CD8-positive, alpha-beta T cell (primary cell): ENCODE measurements at places on chromosomes 12 and 14.
A peak's percentile ranks its signal among the peaks of the same experiment; 100 is the strongest.

DNA sequence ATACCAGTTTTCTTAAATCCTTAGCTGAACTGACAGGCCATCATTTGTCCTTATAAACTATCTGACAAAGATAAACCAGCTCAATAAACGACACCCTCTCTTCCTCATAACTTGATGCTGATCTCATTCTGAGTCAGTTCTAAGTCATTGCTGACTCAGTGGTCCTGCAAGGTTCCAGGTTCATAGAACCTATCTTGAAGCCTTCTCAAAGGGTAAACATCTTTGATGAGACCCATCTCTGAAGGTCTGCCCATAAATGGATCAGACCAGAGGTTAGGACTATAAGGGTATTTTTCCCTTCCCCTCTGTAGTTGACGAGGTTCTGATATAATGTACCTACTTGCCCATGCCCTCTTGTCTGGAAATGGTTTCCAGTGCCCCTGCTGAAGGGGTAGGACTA lies 11.9 kb downstream of the NAA25 start:
- no peak for DNase-seq

- peak; percentile 55 for DNase-seq
These were observed at the start of gene JDP2 for GRCh38 chr14:75427482-75428229. Gene JDP2 (plus strand): TSS chr14:75428022. CDS start chr14:75437921, 9,899 bp downstream.

GRCh38 chr12:5377997-5378592 lies 53.8 kb upstream of the NTF3 start:
- DNase-seq: no peak

- no peak for DNase-seq
These were observed 110.6 kb downstream of the MYRFL start for GRCh38 chr12:69935651-69936100.

- DNase-seq: no peak
These were observed 270.7 kb upstream of the SSTR1 start for GRCh38 chr14:37936971-37937370.

- DNase-seq: no peak
These were observed 112.3 kb upstream of the NCOR2 start for GRCh38 chr12:124679533-124680371.

DNA sequence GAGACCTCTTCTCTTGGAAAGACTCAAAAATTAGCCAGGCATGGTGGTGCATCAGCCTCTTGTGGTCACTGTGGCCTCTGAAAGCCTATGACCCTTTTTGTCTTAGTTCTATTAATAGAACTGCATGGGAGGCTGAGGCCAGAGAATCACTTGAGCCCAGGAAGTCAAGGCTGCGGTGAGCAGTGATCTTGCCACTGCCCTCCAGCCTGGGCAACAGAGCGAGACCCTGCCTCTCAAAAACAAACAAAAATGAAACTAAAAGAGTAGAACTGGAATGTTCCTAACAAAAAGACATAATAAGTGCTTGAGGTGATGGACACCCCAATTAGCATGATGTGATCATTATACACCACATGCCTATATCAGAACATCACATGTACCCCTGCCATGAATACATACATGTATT lies 197.0 kb upstream of the EEA1 start:
- no peak for DNase-seq

DNA sequence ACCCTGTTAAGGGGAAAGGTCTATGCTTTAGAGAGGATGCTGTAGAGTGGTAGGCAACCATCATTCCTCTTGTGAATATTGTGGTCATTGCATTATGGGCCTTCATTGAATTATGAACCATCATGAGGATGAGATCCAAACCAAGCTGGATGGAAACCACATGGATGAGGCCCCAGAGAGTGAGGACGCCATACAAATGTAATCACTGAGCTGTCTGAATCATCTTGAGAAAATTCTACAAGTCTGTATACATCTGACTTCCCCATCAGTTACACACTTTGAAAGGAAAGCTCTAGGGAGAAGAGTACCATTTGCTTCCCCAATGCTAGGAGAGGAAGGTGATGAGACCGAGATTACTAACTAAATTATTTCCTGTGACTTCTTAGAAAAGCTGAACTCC lies 172.9 kb downstream of the CACNA1C start:
- DNase-seq: no peak

DNA sequence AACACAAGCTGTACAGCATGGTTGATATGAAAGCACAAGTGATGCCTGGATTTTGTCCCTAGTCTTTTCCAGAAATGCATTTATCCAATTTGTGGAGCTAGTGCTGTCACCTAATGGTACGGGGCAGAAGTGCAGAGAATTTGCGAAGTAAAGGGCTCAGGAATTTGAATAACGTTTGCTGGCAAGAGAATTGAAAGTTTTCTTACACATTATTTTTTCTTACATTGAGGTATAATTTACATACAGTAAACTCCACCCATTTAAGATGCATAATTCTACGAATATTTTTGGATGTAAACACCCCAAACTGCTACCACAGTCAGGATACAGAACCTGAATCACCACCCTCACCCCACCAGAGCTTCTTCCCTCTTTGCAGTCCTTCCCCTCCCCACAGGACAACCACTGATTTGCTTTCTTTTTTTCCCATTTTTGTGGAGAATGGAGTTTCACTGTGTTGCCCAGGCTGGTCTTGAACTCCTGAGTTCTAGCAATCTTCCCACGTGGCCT lies 3.5 kb downstream of the AICDA start:
- no peak for DNase-seq

DNA sequence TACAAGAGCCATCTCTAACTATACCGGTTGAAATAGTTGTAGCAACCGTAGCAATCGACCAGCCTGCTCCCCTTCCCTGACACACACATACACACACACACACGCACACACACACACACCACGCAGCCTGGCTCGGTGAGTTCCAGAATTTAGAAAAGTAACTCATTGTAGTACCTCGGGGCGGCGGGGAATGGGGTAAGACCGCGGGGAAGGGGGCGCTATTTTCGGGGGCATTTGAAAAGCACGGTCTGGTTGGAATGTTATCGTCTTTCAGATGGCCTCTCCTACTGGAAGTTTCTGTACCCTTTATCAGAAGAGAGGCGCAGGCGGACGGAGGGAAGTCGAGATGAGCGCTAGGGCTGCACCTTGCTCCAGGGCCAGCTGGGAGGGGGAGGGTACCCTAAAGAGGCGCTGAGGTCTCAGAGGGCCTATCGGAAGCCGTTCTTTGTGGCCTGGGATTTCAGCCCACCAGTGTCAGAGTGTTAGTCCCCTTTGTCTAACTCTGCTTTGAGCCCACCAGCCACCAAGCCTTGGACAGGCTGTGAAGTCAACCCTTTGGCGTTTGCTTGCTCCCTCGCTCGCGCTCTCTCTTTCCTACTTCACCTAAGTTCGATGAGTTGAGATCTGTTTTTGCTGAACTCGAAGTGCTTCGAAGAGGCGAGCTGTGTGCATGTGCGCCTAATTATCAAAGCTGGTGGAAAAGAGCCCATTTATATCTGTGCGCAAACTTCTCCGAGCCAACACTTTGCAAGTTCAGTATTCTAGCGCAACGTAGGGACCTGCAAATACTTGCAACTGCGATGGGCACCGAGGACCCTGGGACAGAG lies 837 bp downstream of the COL2A1 start:
- no peak for DNase-seq

DNA sequence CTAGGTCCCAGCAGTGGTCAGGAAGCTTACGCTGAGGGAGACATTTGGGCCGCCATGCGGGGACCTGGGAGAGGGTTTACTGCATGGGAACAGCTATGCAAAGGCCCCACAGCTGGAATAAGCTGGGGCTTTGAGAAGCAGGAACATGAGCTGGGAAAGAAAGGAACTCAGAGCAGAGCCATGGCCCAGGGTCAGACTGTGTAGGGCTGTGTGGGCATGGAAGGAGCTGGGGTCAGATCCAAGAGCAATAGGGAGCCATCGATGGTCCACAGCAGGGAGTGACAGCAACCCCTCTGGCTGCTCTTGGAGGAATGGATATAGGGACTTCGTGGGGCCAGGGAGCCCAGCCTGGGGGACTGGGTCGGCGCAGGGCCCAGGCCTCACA lies 151.6 kb downstream of the ADGRD1 start:
- DNase-seq: no peak

DNA sequence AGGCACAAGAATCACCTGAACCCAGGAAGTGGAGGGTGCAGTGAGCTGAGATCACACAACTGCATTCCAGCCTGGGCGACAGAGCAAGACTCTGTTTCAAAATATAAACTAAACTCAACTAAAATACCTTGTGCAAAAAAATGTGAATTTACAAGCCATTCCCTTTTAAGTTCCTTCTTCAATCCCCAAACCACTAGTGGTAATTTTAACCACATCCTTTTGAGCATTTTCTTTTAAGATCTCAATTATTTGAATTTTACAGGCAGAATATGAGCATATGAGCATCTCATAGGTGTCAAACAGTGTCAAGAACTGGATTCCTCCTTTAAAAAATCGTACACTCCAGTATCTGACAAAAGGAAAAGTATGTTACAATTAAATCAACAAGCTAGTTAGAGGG lies 57.0 kb upstream of the NPFF start:
- DNase-seq: no peak

- no peak for DNase-seq
These were observed 540.5 kb downstream of the DIO2 start for GRCh38 chr14:79670811-79671210.

- DNase-seq: no peak
These were observed 37.3 kb upstream of the ATXN2 start for GRCh38 chr12:111636209-111636945.

- no peak for DNase-seq
These were observed 6.4 kb upstream of the ASCL1 start for GRCh38 chr12:102950950-102951619.

- DNase-seq: no peak
These were observed 91.3 kb upstream of the GZMB start for GRCh38 chr14:24725311-24725710.

- no peak for DNase-seq
These were observed 382.5 kb upstream of the ATP2B1 start for GRCh38 chr12:90090929-90091651.

DNA sequence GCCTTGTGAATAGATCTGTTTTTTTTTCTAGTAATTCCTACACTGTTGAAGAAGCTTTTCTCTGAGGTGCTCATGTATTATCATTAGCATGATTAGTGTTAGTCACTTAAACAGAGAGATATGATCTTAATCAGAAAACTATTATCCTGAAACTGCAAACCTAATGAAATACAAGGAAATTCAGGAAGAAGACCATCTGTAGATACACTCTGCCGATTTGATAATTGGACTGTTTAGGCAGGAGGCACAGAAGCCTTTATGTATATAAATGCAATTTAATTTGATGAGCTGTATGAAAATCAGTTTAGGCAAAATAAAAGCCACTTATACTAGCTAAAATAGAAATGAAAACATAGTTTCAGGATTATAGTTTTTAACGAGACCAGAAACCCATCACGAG lies 23.3 kb downstream of the PDZRN4 start:
- no peak for DNase-seq
